ENCODE measurements at places on chromosomes 3 and 15.
A peak's percentile ranks its signal among the peaks of the same experiment; 100 is the strongest.

GRCh38 chr15:78993257-78993930 lies 48.5 kb upstream of the CTSH start:
- no peak for DNase-seq

DNA sequence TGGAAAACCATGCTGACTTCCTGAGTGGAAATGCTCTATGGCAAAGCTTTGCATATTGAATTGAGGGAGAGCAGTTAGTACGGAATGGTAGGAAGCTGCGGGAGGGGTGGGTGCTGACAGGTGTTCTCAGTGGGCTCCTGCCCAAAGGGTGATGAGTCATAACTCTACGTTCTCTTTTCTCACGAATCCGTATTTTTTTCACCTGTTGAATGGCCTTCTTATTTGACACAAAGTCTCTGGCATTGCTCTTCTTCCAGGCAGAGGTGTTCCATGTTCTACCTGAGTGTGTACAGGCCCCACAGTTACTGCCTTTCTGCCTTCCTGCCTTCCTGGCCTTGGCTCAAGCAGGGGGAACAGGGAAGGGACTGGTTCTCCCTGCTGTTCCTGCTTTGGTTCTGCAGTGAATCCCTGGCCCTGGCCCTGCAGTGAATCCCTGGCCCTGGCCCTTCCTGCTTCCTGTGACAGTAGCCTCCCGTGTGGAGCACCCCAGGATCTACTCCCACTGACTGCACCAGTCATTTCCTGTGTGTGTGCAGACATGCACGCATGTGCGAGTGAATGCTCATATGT lies 31.9 kb downstream of the TRAK1 start:
- no peak for DNase-seq

DNA sequence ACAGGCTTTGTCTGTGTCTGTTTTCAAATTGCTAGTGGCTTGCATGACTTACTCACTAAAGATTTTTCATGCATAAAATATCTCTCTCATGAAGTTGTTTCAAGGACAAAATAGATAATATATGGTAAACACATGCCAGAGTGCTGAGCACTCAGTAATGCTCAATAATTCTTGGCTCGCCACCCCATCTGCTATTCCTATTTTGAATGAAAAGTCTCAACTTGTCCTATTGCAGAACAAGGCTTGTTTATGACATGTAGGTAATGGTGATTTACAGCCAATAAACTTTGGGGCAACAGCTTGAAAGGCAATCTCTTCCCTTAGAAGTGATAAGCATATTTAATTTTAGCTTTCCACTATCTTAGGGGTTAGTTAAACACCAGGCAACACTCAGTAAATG lies 789.0 kb upstream of the ROBO1 start:
- no peak for DNase-seq

DNA sequence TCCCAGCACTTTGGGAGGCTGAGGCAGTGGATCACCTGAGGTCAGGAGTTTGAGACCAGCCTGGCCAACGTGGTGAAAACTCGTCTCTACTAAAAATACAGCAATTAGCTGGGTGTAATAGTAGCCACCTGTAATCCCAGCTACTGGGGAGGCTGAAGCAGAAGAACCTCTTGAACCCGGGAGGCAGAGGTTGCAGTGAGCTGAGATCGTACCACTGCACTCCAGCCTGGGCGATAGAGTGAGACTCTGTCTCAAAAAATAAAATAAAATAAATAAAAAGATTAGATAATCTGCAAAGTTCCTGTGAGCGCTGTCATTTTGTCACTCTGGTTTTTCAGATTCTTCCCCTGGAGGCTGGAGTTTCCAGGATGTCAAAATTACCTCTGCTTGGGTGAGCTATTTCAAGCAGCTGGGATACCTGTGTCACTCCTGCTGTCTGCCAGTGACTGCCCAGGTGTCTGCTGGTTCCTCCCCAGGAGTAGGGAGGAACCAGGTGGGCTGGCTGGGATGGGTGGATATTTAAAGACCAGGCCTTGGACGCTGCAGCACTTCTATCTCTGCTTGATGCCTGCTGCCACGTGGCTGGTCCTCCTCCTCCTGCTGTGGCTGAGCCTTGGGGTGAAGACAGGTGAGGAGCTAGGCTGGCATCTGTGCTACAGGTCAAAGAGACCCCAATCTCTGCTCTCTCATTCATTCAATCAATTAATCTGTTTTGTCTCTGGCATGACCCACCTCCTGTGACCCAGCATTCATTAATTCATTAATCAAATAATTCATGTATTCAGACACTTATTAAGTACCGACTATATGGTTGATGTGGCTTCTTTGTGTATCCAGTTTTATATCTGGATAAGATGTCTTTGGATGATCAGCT lies 19.5 kb upstream of the MUC20 start:
- DNase-seq: no peak

GRCh38 chr3:157092230-157092629 lies 67.7 kb downstream of the CCNL1 start:
- no peak for DNase-seq

DNA sequence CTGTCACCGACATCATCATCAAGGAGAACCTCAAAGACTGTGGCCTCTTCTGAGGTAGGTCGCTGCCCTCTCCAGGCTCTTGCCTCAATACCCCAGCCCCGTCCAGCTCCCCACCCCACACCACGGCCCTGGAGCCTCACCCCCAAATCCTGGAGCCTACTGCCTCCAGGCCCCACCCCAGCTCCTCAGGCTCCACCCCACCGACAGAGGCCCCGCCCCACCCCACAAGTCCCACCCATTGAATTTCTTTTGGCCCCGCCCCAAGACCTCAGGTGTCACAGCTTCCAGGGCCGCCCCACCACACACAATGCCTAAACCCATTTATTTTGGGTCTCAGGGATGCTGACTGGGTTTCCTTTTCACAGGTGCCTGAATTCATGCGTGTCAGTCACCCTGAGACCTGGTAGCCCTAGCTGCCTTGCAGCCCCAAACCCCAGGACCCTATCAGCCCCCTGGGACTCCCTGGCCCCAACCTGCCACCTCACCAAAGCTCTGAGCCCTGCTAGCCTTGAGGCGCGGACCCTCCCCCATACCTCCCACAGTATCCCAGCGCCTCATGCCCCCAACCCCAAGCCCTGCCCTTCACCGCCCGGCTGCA lies 3.6 kb downstream of the GNAT1 start:
- peak; percentile 38 for DNase-seq

- DNase-seq: peak; percentile 1
Measured at GRCh38 chr3:3800685-3801493, 1.7 kb downstream of the LRRN1 start.

GRCh38 chr15:38788918-38789317 lies 224.3 kb upstream of the RASGRP1 start:
- DNase-seq: no peak

DNA sequence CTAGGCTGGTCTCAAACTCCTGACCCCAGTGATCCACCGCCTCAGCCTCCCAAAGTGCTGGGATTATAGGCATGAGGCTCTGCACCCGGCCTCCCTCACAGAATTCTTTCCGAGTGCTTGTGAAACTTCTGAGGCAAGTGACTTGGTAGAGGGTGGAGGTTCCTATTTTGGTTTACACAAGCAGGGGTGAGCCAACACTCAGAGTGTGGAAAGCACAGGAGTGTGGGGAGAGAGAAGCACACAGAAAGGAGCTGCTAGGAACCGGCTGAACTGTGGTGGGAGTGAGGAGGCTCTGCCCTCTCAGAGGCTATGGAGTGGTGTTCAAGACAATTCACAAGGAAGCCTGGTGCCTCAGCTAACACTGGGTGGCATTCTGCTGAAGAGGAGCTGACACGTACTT lies 7.7 kb downstream of the CAPN3 start:
- DNase-seq: no peak

DNA sequence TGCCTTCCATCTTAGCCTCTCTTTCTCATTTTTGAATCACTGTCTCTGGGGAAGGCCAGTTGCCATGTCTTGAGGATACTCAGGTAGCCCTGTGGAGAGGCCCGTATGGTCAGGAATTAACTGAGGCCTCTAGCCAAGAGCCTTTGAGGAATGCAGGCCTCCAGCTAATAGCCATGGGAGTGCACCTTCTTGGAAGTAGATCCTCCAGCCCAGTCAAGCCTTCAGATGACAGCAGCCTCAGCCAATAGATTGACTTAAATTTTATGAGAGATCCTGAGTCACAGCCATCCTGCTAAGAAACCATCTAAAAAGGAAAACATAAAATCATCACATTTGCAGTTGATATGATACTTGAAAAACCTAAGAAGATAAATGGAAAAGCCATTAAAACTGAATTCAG lies 112.5 kb upstream of the BNIP2 start:
- no peak for DNase-seq

DNA sequence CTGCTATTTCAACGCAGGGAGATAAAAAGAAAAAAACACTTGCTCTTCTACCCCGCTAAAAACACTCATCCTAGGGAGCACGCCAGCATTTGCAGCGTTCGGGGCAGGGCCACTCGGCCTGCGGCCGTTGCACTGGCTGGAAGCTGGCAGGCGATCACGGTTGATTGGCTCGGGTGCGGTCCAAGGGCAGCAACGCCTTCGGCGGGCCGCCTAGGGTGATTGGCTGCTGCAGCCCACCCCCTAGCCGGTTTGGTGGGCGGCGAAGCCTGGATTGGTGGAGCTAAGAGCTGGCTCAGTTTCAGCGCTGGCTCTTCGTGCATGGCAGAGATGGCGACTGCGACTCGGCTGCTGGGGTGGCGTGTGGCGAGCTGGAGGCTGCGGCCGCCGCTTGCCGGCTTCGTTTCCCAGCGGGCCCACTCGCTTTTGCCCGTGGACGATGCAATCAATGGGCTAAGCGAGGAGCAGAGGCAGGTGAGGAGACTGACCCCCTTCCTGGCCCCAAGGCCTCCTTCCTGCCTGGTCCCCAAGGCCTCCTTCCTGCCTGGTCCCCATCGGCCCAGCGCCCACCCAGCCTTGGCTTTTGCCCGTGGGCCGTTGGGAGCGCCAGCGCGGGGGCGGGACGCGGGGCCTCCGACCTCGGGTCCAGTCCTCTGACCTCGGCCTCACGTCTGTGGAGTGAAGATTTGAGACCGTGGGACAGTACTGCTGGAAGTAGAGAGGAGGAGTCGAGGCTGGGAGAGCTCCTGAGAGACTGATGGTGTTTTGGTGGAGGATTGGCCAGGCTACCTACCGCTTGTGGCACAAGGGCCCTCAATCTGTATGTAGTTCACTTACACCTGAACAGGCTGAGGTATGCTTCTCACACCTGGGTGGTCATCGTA lies at the start of gene IVD:
IVD (plus strand) TSS at position 295 of the 881 bp plus-strand sequence; CDS start at position 328, 33 bp downstream.
- peak; percentile 90 for DNase-seq

GRCh38 chr15:77493324-77493907 lies 72.7 kb downstream of the HMG20A start:
- no peak for DNase-seq

GRCh38 chr15:85327820-85328219 lies 52.6 kb upstream of the AKAP13 start:
- no peak for DNase-seq

DNA sequence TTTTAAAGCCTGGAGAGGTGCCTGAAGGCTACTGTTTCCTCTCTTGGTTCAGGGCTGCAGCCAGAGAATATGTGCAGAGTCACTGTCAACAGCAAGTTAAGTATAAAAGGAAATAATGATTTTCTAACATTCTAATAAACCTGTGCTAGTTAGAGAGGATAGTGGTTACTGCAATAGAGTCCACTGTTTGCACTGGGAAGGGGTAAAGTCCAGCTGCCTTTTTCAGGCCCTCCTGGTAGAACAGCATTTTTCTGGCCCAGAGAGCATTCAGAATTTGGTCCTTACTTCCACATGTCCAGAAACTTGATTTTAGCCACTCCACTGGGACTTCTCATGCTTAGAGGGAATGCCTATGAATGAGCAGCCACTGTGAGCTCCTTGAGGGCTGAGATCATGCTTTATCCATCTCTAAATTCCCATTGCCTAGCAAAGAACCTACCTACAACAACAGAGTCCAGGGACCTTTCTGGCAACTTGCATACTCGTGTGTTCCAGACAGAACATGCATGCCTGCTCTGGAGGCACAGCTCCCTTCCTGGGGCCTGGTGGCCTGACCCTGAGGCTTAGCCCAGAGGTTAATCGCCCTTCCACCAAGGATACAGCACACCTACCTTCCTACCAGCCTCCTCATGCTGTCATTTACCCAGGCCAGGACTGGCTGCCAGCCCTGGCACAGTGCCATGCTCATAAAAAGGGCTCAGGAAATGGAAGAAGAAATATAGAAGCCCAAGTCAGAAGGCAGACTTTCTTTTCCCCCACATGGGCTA lies 50.3 kb upstream of the ATP13A3 start:
- DNase-seq: no peak

GRCh38 chr15:92499731-92500530 lies 106.2 kb downstream of the ST8SIA2 start:
- DNase-seq: no peak

DNA sequence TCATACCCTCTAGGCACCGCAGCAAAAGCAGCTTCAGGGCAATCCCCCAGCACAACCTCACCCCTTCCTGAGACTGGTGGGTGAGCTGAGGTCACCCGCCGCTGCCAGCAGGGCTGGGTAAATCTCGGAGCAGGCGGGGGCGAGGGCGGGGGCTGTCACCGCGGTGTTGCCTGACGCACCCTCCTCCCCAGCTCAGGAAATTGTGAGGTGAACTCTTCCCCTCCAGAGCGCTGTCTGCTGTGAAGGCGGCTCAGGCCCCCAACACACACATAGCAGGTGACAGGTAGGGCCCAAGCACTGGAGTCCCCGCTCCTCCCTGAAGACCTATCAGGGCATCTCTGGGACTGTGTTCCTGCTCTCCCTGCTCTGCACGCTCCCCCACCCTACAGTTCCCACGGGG lies 30.2 kb upstream of the FURIN start:
- DNase-seq: peak; percentile 85

GRCh38 chr15:68983961-68984481 lies 30.5 kb upstream of the NOX5 start:
- DNase-seq: no peak

DNA sequence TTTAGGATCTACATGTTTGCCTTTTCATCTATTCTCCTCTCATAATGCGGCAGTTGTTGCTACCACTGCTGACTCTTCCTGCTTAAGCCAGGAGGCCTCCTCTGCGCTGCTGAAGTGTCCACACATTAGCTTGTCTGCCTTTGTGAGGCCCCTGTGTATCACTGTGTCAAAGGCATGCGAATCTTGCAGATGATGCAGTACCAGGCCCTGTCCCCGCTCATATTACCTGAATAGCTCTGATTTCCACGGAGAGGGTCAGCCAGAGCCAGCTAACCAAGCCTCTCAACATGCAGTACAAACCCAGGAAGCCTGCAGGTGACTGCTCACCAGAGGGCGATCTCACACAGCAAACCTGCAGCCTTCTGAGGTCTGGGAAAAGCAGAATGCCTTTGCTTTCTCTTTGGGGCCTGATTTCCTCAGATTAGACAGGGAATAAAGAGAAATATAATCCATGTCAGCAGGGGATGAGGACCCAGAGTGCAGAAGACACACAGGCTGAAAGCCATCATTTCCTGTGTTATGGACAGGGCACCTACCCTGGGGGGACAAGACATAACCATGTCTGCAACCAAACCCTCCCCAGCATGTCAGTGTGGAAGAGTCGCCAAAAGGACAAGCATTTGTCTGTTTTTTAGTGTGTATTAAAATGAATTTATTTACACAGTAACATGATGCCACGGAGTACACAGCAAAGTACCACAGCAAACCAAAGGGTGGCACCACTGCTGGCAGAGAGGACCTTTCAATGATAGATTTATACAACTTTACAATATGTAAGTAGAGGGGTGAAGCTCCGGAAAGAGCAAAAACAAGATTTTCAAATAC lies 36.8 kb upstream of the TSPAN3 start:
- peak; percentile 32 for DNase-seq

All from stimulated activated CD4-positive, alpha-beta T cell treated with anti-CD3 and anti-CD28 coated beads, Interleukin-4, amount 100 ng/mL, for 1 hour (primary cell).